Ecto neural progenitor cell (in vitro differentiated cells): ENCODE measurements at places on chromosomes 2 and 18.

DNA sequence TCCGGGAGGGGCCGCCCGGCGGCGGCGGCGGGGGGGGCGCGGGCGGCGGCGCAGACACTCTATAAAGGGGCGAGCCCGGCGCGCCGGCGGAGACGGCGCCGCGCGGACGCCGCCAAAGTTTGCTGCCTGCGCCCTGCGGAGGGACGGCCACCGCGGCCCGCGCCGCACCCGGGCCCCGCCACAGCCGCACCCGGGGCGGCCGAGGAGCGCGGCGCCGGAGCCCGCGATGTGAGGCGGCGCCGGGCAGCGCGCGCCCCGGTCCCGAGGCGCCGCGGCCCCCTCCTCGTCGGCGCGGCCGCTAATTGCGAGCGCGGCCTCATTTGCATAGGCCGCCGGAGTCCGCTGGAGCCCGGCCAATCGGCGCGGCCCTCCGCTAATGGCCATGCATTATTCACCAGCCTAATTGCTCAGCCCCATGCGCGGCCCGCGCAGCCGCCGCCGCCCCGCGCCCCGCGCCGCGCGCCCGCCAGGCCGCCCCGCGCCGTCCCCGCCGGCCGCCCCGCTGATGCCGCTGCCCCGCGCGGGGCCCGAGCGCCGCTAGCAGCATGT, at the start of gene SALL3:
Gene SALL3 (plus strand): TSS at position 89 of the 549 bp plus-strand sequence. CDS start 457 bp downstream, at position 546.
- DNase-seq: peak; percentile 65

GRCh38 chr18:25314151-25314837, 37.7 kb downstream of the ZNF521 start:
- DNase-seq: no peak

- no peak for DNase-seq
Measured at GRCh38 chr18:32422978-32423740, 47.5 kb downstream of the GAREM1 start.

- DNase-seq: no peak
Measured at GRCh38 chr2:18856765-18857164, 267.4 kb upstream of the NT5C1B start.

DNA sequence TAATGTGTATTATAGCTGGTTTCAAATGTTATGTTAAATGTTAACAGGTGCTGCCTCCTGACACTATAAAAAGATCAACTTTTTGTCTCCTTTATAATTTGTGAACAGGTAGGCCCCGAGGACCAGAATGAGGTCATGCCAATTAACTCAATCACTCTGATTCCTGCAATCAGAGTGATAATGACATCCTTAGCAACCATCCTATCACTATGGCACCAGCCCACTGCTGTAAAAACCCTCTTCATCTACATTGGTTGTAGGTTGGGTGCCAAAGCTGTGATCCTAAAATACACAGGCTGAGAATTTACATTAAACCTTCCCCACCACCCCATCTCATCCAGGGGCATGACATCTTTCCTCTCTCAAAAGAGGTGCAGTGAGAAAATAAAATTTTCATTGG, 103.5 kb downstream of the CPO start:
- DNase-seq: no peak
